ENCODE measurements at places on chromosomes 2 and 18. TPM values are rescaled to one million over a fixed set of nuclear protein-coding genes. Genes with fewer than 3 reads are reported as not detected.

MALL gene
- total RNA-seq, result not detected

DNA sequence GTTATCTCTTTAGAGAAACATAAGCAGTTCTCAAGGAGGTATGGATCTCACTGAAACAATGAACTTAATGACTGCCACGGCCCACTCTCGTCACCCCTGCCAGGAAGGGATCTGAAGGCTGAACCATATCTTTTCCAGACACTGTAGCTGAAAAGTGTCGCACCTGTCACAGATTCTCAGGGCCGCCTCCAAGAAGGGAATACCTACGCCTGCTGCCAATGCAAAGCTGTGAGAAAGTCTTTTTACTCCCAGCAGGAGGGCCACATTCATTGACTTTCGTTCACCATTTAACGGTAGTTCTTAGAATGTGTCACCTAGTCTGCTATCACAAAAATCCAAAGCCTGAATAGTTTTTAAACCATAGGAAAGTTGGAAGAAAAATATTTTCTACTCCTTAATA lies 66.7 kb upstream of the SH3BP4 start:
- no peaks in the 10 kb centered on the region for H3K27me3 ChIP-seq
- H3K4me1 ChIP-seq, result peaks cover 3% of the 10 kb centered on the region
- no peak overlapping the region for H3K4me3 ChIP-seq
- H3K27ac ChIP-seq, result no peak overlapping the region
- no peak for DNase-seq

DNA sequence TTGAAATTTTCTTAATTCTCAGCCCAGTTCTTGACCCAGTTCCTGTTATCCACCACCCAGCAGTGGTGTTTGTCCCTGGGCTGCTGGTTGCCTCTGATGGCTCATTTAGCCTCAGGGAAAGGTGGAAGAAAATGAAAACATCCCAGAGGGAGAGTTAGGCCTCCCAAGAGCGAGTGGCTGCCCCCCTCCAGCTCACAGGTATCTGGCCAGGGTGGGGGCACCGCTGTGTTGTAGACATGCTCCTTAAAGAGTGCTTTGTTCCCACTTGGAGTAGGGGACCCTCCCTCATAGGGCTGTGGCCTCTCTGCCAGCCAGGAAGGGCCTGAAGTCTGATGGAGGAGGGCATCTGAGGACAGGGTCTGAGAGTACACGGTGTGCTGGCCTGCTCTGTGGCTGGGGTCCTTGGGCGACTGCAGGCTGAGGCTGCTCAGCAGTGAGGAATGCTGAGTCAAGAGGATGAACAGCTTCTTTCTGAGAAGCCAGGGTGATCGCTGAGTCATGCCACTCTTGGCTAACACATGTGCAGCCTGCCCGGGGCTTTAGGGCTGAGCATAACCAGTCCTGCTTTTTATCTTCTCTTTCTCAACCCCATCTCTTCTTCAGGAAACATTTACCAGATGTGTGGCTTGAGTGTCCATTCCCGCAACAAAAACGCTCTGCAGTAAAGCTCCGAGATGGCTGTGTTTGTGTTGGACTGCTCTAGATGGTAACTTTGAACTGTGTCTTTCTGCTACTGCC lies 72.3 kb downstream of the IL1R2 start:
- H3K27ac ChIP-seq, result no peak overlapping the region
- H3K4me3 ChIP-seq, result no peak overlapping the region
- no peaks in the 10 kb centered on the region for H3K27me3 ChIP-seq
- H3K36me3 ChIP-seq, result no peaks in the 10 kb centered on the region

DNA sequence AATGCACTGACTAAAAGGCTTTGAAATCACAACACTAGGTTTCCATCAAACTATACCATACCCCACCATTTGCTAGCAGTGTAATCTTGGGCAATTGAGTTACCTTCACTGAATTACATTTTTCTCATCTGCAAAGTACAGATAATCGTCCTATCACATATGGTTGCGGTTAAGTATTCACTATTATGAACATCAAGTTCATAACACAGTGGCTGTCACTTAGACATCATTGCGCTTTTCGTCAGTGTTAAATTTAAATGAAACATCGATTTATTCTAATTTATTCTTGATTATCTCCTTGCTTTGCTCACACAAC lies 505.9 kb downstream of the CPS1 start:
- no peak overlapping the region for H3K27ac ChIP-seq
- H3K36me3 ChIP-seq, result no peaks in the 10 kb centered on the region
- H3K4me3 ChIP-seq, result no peak overlapping the region
- DNase-seq, result no peak
- H3K27me3 ChIP-seq, result no peaks in the 10 kb centered on the region
- H3K4me1 ChIP-seq, result no peaks in the 10 kb centered on the region

DNA sequence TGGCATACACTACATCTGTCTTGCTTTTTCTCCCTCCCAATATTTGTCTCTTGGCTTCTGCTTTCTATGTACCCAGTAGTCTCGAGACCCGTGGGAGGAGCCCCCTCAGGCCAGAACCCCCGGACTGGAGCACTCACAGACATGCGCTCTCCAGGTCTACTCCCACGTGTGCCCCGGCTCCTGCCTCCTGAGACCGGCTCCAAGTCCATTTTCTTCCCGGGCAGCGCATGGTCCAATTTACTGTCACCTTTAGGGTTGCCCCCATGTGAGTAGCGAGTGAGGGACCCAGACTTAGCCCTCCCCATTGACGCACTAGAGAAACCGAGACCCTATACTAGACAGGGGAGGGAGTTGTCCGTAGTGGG lies 11.8 kb upstream of the TEX51 start:
- DNase-seq, result no peak
- H3K4me1 ChIP-seq, result peaks cover 20% of the 10 kb centered on the region
- no peak overlapping the region for H3K4me3 ChIP-seq
- H3K27ac ChIP-seq, result no peak overlapping the region
- no peaks in the 10 kb centered on the region for H3K36me3 ChIP-seq

DNA sequence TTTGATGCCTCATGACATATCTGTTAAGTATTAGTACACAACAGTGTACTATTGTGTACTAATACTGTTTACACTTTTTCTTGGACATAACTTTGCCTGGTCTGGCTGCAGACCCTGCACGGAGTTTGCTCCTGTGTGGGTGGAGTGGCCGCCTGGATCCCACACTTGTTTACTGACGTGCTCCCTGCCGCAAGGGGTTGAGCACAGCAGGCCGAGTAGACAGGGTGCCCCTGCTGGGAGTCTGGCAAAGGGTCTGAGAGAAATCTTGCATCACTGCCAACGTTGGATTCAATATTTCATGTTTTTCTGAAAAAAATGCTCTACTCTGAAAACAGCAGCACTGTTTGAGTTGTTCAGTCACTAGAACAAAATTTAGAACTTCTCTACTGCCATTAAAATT lies 59.0 kb downstream of the PDK1 start:
- H3K4me3 ChIP-seq, result no peak overlapping the region
- no peak for DNase-seq
- H3K27me3 ChIP-seq, result no peaks in the 10 kb centered on the region
- H3K27ac ChIP-seq, result no peak overlapping the region

CLIP4 gene
- total RNA-seq, result not detected

- no peaks in the 10 kb centered on the region for H3K27me3 ChIP-seq
- no peaks in the 10 kb centered on the region for H3K36me3 ChIP-seq
- no peak for DNase-seq
These were observed 172.8 kb upstream of the SPRED2 start for GRCh38 chr2:65605058-65605742.

UGT1A10 gene
- 0.11 TPM for total RNA-seq

FTCDNL1 gene
- 0.94 TPM for total RNA-seq

GRCh38 chr2:233443511-233444183 lies 89.4 kb downstream of the DGKD start:
- H3K4me3 ChIP-seq, result no peak overlapping the region
- H3K27me3 ChIP-seq, result no peaks in the 10 kb centered on the region
- no peak overlapping the region for H3K27ac ChIP-seq
- H3K4me1 ChIP-seq, result no peaks in the 10 kb centered on the region
- peak; percentile 88 for DNase-seq

DNA sequence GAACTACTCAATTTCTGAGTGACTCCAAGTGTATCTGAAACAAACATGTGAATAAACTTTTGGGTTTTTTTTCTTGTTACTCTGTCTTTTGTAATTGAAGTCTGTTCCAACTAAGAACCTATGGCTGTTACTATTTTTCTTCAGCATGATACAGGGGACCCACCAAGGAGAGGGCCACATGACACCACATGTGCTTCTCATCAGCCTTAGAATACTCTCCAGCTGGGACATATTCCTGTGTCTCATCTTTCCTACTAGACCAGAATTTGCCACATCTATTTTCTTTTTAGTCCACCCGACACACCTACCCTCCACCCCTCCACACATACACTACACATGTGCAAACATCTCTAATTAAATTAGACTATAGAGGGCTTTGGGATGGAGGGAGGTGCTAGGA lies 191.7 kb upstream of the NDUFV2 start:
- H3K4me1 ChIP-seq, result peaks cover 3% of the 10 kb centered on the region
- H3K27me3 ChIP-seq, result no peaks in the 10 kb centered on the region
- no peaks in the 10 kb centered on the region for H3K36me3 ChIP-seq
- no peak overlapping the region for H3K27ac ChIP-seq
- no peak overlapping the region for H3K4me3 ChIP-seq
- DNase-seq, result no peak

DNA sequence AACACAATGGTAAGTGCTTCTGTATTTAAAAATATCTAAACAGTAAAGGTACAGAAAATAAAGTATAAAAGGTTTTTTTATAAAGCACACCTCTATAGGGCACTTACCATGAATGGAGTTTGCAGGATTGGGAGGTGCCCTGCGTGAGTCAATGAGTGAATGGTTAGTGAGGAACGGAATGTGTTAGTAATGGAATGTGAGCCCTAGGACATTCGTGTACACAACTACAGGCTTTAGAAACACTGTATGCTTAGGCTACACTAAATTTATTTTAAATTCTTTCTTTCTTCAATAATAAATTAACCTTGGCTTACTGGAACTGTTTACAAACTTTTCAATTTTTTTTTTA lies 337.9 kb upstream of the SLC39A10 start:
- H3K27ac ChIP-seq, result no peak overlapping the region
- no peaks in the 10 kb centered on the region for H3K27me3 ChIP-seq
- no peak for DNase-seq
- H3K36me3 ChIP-seq, result no peaks in the 10 kb centered on the region
- no peak overlapping the region for H3K4me3 ChIP-seq

FIGN gene
- total RNA-seq, result not detected

- no peak overlapping the region for H3K27ac ChIP-seq
- H3K4me3 ChIP-seq, result no peak overlapping the region
- no peaks in the 10 kb centered on the region for H3K36me3 ChIP-seq
- no peak for DNase-seq
These were observed 148.5 kb downstream of the MGAT5 start for GRCh38 chr2:134402410-134402809.

DNA sequence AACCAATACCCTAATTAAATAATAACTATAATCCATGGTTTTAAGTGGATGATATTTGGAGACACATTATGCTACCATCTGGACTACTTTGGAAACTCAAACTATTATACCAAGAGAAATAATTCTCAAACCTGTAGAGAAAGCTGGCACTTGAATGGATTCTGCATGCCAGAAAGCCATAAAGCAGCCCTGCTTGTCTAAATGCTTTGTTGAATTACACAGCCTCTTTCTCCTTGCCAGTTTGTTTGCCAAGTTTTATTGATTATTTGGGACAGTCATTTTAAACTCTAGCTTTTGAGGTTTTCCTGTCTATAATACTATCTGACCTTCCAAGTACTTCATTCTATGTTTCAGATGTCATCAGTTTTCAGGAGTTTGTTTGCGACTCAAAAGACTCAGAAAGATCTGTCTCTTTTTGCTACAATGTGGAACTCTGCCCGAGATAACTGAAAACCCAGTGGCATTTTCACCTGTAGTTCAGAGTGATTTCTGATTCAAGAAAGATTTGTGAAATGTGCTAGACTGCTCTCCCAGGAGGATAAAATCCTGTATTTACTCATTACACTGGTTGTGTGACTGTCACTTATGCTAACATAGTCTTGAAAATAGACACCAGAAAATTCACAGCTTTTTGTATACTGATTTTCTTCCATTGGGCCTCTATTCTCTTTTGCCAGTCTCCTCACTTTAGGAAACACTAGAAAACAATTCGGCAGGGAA lies 29.2 kb upstream of the MBOAT2 start:
- no peak overlapping the region for H3K4me3 ChIP-seq
- no peaks in the 10 kb centered on the region for H3K36me3 ChIP-seq
- no peak overlapping the region for H3K27ac ChIP-seq
- H3K27me3 ChIP-seq, result no peaks in the 10 kb centered on the region
- no peak for DNase-seq

GLB1L gene
- total RNA-seq, result 4.3 TPM

- H3K4me3 ChIP-seq, result no peak overlapping the region
- H3K27ac ChIP-seq, result no peak overlapping the region
- no peak for DNase-seq
- H3K27me3 ChIP-seq, result no peaks in the 10 kb centered on the region
These were observed 673.4 kb downstream of the SLC4A3 start for GRCh38 chr2:220300806-220301205.

DNA sequence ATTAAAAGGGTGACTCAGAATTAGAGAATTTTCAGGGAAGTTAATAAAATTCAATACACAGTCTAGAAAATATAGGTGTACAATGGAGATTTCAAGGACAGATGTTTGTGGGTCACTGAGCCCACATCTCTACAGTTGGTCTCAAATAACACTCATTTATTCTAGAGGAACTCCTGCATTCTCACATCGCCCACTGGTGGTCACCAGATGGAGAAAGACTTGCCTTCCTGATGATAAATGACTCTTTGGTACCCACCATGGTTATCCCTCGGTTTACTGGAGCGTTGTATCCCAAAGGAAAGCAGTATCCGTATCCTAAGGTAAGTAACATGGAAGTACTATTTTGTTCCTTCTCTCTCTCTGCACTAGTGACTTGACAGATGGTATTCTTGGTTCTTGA lies 1297.1 kb downstream of the DPP10 start:
- no peaks in the 10 kb centered on the region for H3K36me3 ChIP-seq
- no peak overlapping the region for H3K4me3 ChIP-seq
- DNase-seq, result no peak
- no peak overlapping the region for H3K27ac ChIP-seq
- no peaks in the 10 kb centered on the region for H3K27me3 ChIP-seq

- no peak overlapping the region for H3K4me3 ChIP-seq
- H3K27me3 ChIP-seq, result no peaks in the 10 kb centered on the region
- H3K36me3 ChIP-seq, result no peaks in the 10 kb centered on the region
- H3K4me1 ChIP-seq, result 0 out of 2 replicates have a peak, but pooled peaks cover 2% of the 10 kb centered on the region
- H3K27ac ChIP-seq, result no peak overlapping the region
These were observed 71.0 kb downstream of the ARL4C start for GRCh38 chr2:234425639-234426603.

ACVR2A gene
- total RNA-seq, result 1.8 TPM

All from Karpas-422 (cell line).